ENCODE measurements at places on chromosomes 2 and 18.

- no peak overlapping the region for H3K4me3 ChIP-seq
- no peaks in the 10 kb centered on the region for H3K4me1 ChIP-seq
- DNase-seq, result no peak
- no peak overlapping the region for H3K27ac ChIP-seq
- H3K27me3 ChIP-seq, result no peaks in the 10 kb centered on the region
- H3K36me3 ChIP-seq, result no peaks in the 10 kb centered on the region
These were observed 18.8 kb downstream of the ZNF385B start for GRCh38 chr2:179842498-179843153.

GRCh38 chr2:153935511-153935910, 63.8 kb downstream of the GALNT13 start:
- no peak overlapping the region for H3K27ac ChIP-seq
- H3K36me3 ChIP-seq, result no peaks in the 10 kb centered on the region
- no peaks in the 10 kb centered on the region for H3K4me1 ChIP-seq
- no peaks in the 10 kb centered on the region for H3K27me3 ChIP-seq

- H3K27ac ChIP-seq, result no peak overlapping the region
- no peak for DNase-seq
- no peaks in the 10 kb centered on the region for H3K4me1 ChIP-seq
- no peaks in the 10 kb centered on the region for H3K36me3 ChIP-seq
- H3K27me3 ChIP-seq, result no peaks in the 10 kb centered on the region
These were observed 299.2 kb upstream of the ZSWIM2 start for GRCh38 chr2:187148059-187148714.

- no peaks in the 10 kb centered on the region for H3K36me3 ChIP-seq
- H3K27me3 ChIP-seq, result no peaks in the 10 kb centered on the region
- no peak for DNase-seq
- H3K4me3 ChIP-seq, result no peak overlapping the region
These were observed 41.6 kb upstream of the RALBP1 start for GRCh38 chr18:9433671-9434121.

GRCh38 chr2:67841711-67842110, 221.1 kb downstream of the C1D start:
- H3K27me3 ChIP-seq, result no peaks in the 10 kb centered on the region
- no peak for DNase-seq
- no peak overlapping the region for H3K27ac ChIP-seq
- H3K4me3 ChIP-seq, result no peak overlapping the region

DNA sequence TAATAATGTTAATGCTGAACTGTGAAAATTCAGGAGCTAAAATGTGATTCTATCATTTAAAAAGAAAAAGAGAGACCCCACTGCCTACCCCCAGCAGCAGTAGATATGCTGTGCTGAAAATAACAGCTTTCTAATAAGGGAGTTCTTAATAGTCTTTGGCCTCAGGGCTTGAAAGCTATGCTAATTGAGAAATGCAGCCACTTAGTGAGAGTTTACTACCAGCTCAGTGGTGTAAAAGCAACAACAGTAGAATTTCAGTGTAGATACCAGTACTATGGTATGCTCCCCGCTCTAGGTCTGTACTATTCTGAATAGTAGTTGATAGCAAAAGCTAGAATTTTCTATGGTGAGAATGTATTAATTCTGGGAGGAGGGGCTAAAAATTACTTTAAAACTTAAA, 303.1 kb upstream of the VWC2L start:
- no peak overlapping the region for H3K4me3 ChIP-seq
- H3K27me3 ChIP-seq, result no peaks in the 10 kb centered on the region
- no peaks in the 10 kb centered on the region for H3K4me1 ChIP-seq
- DNase-seq, result no peak

- H3K4me1 ChIP-seq, result peaks cover 8% of the 10 kb centered on the region
- H3K4me3 ChIP-seq, result no peak overlapping the region
- H3K27ac ChIP-seq, result no peak overlapping the region
- no peaks in the 10 kb centered on the region for H3K27me3 ChIP-seq
- peaks cover 12% of the 10 kb centered on the region for H3K36me3 ChIP-seq
These were observed 64.7 kb downstream of the EMILIN2 start for GRCh38 chr18:2911533-2911932.

GRCh38 chr2:136000502-136000901, 15.1 kb upstream of the DARS1 start:
- no peaks in the 10 kb centered on the region for H3K27me3 ChIP-seq
- no peak for DNase-seq
- no peaks in the 10 kb centered on the region for H3K4me1 ChIP-seq
- no peak overlapping the region for H3K27ac ChIP-seq
- no peaks in the 10 kb centered on the region for H3K36me3 ChIP-seq

DNA sequence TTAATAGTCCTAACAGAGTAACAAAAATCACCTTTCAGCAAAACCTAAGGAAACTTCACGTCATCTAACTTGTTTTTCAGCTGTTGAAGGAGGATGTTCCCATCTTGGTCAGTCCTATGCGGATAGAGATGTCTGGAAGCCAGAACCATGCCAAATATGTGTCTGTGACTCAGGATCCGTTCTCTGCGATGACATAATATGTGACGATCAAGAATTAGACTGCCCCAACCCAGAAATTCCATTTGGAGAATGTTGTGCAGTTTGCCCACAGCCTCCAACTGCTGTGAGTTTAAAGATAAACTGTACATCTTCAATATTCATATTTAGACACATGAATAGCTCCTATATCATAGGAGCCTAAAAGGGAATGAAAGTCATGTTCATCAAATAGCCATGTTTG, 10.5 kb downstream of the COL3A1 start:
- H3K4me1 ChIP-seq, result no peaks in the 10 kb centered on the region
- H3K36me3 ChIP-seq, result no peaks in the 10 kb centered on the region
- H3K27me3 ChIP-seq, result no peaks in the 10 kb centered on the region

Data from CD8-positive, alpha-beta memory T cell (primary cell).